Right cardiac atrium (tissue), 5 donors: ENCODE measurements at places on chromosomes 12 and 14. TPM values are rescaled to one million over a fixed set of nuclear protein-coding genes. Genes with fewer than 3 reads are reported as not detected.

- no peak for DNase-seq
These were observed 242.0 kb downstream of the ADAMTS20 start for GRCh38 chr12:43309959-43310358.

- no peak for DNase-seq
These were observed 37.4 kb downstream of the SH2B3 start for GRCh38 chr12:111443086-111443485.

- no peak for DNase-seq
These were observed 61.0 kb downstream of the HECTD4 start for GRCh38 chr12:112321245-112321644.

DNA sequence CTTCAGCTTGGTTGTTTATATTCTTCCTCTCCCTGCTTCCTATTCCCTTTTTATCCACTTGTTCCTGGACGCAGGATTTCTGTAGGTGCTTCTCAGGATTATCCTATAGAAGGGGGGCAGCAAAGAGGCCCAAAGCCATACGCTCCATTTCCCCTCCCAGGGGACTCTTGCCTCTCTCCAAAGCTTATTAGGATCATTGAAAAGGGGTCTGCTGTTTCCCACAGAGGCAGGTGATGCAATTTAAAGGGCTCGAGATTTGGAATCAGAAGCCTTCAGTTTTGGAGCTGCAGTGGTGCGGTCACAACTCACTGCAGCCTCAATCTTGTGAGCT is 31.5 kb upstream of the SYNDIG1L start:
- no peak for DNase-seq

DNA sequence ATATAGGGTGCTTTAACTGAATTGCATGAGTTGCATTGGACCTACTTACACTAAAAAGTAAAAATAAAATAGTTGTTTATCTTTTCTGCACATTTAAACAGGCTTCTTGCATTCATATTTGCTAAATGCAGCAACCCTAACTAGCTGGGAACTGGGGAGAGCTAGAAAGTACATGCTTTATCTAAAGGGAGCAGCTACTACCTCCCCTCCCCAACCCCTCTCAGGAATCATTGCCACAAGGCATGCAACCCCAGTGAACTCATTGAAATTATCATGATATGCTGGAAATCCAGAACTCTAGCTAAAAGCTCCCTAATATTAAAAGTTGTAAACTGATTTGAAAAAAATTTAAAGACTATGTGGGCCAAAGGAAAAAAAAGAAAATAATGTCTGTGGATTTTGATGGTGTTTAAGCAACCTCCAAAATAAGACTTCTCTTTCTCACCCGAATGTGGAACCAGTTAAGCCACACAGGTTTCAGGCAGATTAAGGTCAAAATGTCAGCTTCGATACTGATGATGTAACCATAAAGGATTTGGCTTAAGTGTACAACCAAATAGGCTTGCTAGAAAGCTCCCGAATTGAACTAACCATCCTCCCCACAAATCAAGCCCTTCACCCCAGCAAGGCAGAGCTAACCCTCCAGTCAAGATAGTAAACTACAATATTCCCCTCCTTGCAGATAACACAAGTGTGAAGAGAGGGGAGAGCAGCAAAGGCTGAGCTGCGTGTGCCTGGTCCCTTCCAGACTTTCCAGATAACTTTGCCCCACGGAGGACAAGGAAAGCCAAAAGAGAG is 13.8 kb upstream of the POC1B start:
- DNase-seq = no peak

SYCP3 gene
- total RNA-seq = not detected

TMEM30B gene
- total RNA-seq = 1.5 TPM

TMPRSS12 gene
- not detected for total RNA-seq

ALDH1L2 gene
- 5.6 TPM for total RNA-seq

DCN gene
- total RNA-seq = 1,790 TPM
